ENCODE measurements at places on chromosomes 7 and 10.

DNA sequence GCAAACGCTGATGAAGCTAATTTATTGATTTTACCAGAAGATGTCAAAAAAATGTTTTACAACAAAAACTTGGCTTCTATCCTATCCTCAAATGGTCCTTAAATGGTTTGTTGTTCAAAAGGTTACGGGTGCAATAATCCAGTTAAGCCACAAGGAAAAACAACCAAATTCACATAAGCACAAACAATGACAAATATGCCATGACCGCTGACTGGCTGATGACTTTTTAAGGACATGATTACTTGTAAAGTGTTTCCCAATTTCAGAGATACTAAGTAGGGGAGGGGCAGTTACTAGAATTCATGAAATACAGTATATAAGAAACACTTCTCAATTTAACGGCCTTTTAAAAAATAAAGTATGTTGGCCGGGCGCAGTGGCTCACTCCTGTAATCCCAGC, 28.8 kb downstream of the ABI1 start:
- no peak for DNase-seq

DNA sequence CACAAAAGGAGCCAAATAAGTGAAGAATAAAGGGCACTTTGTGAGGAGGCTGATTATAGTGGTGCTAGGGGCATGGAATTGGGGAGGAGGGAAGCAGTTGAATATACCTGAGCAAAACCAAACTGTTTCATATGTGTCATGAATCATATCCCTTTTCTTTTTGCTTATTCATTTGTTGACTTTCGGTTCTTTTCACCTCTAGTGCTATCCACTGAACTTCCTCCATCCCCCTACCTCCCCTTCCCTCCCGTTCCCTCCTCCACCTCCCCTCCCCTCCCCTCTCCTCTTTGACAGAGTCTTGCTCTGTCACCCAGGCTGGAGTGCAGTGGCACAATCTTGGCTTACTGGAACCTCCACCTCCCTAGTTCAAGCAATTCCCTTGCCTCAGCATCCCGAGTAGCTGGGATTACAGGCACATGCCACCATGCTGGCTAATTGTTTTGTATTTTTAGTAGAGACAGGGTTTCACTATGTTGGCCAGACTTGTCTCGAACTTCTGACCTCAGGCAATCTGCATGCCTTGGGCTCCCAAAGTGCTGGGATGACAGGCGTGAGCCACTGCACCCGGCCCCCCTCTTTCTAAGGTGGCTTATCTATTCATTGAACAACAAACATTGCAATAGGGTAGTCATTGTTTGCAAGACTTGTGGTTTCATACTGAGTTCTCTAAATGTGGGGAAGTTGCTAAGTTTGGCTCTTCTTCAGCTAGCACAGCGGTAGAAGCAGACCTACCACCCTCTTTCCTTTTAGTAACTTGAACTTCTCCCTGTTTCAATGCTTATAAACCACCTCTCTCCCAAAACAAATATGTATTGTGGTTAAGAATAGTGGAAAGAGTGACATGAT, 150.4 kb upstream of the PRPS1L1 start:
- peak; percentile 48 for DNase-seq

DNA sequence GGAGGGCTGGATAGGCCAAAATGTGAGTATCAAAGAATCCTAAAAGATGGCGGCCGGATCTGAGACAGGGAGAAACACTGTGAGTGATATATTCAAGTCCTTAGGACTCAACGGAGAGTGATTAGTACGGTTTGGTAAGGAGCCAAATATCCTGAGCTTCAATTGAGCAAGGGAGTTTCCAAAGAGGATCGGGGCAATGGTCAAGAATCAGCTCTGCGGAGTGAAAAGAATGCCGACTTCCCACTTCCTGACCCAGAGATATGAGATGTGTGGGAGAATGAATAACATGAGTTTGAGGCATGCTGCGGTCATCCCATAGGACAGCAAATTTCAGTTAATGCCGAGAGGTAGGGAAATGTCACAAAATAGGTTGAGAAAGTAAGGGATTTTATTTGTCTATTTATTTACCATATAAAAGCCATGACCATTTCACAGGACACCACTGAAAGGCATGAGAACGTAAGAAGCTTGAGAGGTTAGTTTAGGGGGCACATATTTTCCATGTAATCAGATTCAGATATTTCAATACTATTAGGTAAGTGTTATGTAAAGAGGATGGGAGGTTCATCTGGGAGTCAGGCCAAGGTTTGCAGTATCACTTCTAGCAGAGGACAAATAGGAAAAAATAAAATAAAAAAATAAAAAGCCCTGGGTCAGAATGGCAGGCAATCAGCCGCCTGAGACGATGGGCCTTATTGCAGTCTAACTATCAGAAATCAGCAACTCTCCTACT, 165.6 kb downstream of the HGF start:
- peak; percentile 4 for DNase-seq

DNA sequence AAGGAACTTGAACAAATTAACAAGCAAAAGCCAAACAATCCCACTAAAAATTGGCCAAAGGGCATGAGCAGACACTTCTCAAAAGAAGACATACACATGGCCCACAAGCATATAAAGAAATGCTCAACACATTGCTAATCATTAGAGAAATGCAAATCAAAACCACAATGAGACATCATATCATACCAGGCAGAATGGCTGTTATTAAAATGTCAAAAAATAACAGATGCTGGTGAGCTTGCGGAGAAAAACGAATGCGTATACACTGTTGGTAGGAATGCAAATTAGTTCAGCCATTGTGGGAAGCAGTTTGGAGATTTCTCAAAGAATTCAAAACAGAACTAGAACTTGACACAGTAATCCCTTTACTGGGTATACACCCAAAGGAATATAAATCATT, 311.7 kb upstream of the HPS1 start:
- DNase-seq, result no peak

- no peak for DNase-seq
These were observed 169.5 kb downstream of the SNX13 start for GRCh38 chr7:17770710-17771375.

DNA sequence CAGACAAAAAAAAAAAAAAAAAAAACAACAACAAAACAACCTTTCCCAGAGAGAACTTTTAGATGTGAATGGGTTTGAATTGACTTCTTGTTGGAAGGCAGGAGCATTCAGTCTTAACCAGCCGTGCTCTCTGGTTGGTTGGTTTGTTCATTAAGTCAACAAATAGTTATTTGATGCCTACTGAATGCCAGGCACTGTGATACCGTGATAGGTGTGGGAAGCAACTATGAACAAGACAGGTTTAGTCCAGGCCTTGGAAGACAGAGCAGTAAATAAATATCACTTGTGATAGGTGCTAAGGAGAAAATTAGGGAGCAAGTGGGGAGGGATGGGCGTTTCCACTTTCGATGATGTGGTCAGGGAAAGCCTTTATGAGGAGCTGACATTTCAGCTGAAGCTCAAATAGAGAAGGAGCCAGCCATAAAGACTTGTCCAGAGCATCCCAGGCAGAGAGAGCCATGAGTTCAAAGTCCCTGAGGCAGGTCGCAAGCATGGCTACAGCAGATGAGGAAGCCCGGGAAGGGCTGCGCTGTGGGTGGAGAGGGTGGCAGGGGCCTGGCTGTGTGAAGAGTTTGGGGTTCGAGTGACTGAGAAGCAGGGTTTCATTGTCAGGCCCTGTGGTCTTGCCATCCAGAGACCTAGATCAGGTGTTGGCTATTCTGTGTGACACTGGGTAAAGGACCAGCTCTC, 8.0 kb downstream of the TSPAN15 start:
- DNase-seq, result no peak

GRCh38 chr7:103134836-103135554, 13.9 kb downstream of the NAPEPLD start:
- DNase-seq, result no peak

- DNase-seq, result no peak
These were observed 152.3 kb downstream of the SDK1 start for GRCh38 chr7:3453398-3453797.

GRCh38 chr7:12091231-12091630, 119.9 kb upstream of the TMEM106B start:
- no peak for DNase-seq

- no peak for DNase-seq
These were observed 579.3 kb downstream of the LRMDA start for GRCh38 chr10:76010703-76011102.

- DNase-seq, result no peak
These were observed 212.6 kb downstream of the CHCHD3 start for GRCh38 chr7:132869166-132869861.

DNA sequence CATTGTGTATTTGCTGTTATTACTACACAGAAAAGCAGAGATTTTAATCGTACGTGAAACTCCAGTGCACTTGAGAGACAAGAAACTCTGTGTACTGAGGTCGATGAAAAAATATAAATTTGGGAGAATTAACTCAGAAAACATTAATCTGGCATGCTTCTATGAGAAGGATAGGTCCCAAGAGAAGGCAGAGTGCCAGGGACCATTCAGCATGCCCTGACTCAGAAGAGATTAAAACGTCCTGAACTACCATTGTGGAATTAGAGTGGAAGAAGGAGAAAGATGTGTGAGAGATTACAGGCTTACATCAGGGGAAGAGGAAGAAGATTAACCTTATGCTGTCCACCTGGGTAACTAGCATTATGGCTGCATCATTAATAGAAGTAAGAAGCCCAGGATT, 72.4 kb downstream of the REEP3 start:
- no peak for DNase-seq

- no peak for DNase-seq
These were observed 132.3 kb upstream of the POT1 start for GRCh38 chr7:125061776-125062397.

GRCh38 chr10:48476279-48476982, 128.4 kb downstream of the ARHGAP22 start:
- no peak for DNase-seq

DNA sequence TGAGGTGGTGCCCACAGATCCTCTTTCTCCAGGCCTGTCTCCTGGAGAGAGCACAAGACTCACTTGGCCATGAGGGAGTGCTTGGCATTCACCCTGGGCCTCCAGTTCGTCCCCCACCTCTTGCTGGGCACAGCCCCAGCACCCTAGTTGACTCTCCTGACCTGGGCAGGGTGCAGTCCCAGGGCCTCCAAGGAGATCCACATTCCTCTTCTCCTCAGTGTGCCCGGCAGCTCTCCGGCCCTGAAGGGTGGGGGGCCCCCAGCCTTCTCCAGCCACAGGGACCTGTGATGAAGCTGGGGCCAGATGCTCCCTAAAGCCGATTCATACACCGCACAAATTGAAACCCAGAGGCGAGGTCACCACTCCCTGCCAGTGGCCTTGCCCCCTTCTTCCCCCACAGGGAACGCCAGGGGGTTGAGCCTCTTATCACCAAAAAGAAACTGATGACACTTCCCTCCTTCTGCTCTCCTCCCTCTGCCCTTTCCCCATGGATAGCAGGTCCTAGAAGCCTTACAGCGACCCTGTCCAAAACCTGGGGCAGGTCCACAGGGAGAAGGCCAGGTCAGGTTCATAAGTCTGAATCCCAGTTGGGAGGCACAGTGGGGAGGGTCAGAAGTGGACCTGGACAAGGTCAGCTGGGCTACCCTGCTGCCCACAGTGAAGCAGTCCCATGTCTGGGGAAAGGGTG, 3.1 kb downstream of the EN2 start:
- no peak for DNase-seq

DNA sequence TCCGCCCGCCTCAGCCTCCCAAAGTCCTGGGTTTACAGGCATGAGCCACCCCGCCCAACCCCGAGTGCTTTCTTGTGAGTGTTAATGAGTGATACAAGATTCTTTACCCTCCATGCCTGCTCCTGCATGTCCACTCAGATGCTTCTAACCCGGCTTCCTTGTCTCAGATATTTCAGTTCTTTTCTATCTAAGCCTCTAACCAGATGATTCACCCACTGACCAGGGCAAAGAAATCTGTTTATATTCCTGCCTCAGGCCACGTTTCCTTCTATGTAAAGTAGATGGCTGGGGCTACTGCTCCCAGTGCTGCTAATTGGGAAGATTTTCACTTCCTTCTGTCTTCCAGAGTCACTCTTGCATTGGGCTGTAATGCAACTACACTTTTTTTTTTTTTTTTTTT, 395.1 kb upstream of the ANKRD30A start:
- no peak for DNase-seq

GRCh38 chr7:110209884-110210283, 881.0 kb upstream of the LRRN3 start:
- no peak for DNase-seq

DNA sequence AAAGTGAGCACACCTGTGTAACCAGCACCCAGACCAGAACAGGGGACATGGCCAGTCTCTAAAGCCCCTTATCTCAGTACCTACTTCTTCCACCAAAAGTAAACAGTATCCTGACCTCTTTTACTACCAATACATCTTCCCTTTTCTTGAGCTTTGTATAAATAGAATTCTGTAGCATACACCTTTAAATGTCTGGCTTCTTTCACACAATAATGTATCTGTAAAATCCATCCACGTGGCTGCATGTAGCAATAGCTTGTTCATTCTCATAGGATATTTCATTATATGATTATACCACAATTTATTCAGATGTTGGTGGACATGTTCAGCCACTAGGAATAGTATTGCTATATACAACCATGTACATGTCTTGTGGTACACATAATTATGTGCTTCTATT, 40.6 kb downstream of the BTBD16 start:
- no peak for DNase-seq

DNA sequence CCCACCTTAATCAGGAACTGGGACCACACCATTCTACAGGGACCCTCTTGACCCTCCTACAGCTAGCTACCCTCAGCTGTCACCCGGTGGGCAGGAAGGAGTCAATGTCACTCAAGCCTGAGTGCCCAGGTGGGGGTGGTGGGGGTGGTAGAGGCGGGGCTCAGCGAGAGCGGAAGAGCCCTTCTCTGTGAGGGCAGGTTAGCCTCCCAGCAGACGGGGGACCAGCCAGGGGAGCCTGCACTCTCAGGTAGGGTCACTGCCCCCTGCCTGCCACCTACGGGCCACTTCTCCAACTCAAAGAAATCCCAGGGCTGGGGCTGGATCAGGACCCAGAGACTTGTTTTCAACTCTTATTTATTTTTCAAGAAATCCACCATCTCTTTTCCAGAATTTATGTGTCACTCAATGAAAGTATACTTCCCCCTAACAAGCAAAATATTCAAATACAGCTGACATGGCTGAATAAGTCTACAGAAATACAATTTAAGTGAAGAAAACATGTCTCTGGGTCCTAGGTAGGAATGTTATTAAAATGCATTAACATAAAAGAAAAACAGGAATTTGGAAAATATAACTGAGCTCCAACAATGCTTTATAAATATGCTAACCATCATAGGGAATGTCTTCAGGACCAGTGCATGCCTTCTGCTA, 63.4 kb upstream of the DDC start:
- DNase-seq, result peak; percentile 9

GRCh38 chr10:52486840-52487611, 172.9 kb downstream of the DKK1 start:
- DNase-seq, result no peak

GRCh38 chr7:123941391-123942180, 16.5 kb downstream of the SPAM1 start:
- DNase-seq, result no peak

DNA sequence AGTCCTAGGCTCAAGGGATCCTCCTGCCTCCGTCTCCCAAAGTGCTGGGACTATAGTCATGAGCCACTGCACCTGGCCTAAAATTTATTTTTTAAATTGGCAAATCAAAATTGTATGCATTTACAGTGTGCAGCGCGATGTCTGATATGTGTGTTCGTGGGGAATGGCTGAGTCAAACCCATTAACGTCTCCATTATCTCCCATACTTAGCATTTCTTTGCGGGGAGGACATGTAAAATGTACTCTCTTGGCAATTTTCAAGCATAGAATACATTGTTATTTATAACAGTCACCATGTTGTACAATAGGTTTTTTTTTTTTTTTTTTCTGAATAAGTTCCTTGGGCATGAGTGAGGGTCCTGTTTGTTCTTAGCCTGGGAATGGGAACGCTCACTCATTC, 3.8 kb downstream of the TMEM184A start:
- DNase-seq, result no peak
